ENCODE measurements at places on chromosomes 1 and 21. TPM values are rescaled to one million over a fixed set of nuclear protein-coding genes. Genes with fewer than 3 reads are reported as not detected.
A peak's percentile ranks its signal among the peaks of the same experiment; 100 is the strongest.

The LDLRAD1 gene
- total RNA-seq = not detected

The ITLN2 gene
- 0.82 TPM for total RNA-seq

The RUNX3 gene
- total RNA-seq = 1.8 TPM

The TTLL10 gene
- not detected for total RNA-seq

The DMRTA2 gene
- total RNA-seq = not detected

The TDRD5 gene
- total RNA-seq = not detected

The FCRL5 gene
- 0.32 TPM for total RNA-seq

The SPRR2F gene
- total RNA-seq = 0.37 TPM

The PRSS38 gene
- total RNA-seq = not detected

GRCh38 chr1:178294654-178295053 is 200.8 kb downstream of the RASAL2 start:
- no peak for DNase-seq

DNA sequence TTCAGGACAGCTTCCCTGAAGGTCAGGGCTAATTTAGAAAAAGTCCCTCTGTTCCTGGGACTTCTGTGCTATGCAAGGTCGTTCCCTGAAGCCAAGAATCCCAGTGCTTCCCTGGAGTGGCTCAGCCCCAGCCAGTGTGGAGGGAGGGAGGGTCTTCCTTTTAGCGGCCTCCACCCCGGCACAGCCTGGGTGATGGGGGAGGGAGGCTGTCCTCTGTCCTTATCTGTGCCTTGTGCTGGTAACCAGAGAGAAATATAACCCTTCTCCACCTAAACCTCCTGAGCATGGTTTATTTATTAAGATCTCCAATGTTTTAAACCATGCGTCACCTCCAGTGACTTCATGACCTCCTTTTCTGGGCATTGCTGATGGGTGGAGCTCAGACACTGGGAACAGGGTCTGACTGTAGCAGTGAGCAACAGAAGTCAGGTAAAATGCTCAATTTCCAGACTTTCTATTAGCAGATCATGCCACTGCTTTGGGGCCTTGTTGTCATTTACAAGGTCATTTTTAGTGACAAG is 157.1 kb downstream of the DSCAM start:
- no peak for DNase-seq

- peak; percentile 93 for DNase-seq
Observed at GRCh38 chr1:109263597-109264378, 14.4 kb downstream of the CELSR2 start.

DNA sequence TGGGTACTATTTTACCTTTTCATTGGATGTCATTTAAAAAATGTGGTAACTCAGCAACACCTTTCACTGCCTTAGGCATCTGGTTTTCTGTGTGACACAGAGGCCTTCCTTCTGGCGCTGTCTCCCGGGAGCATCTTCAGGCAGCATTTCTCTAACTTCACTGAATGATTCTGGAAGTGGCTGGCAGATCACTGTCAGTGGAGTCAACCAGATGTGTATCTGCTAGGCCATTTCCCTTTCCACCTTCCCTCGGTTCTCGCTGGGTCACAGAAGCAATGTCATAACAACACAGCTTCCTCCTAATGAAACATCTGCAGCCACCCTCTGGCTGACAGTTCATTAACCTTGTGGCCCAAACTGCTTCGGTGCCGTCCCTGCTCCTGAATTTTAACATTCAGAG is 137.8 kb downstream of the KIF26B start:
- no peak for DNase-seq

DNA sequence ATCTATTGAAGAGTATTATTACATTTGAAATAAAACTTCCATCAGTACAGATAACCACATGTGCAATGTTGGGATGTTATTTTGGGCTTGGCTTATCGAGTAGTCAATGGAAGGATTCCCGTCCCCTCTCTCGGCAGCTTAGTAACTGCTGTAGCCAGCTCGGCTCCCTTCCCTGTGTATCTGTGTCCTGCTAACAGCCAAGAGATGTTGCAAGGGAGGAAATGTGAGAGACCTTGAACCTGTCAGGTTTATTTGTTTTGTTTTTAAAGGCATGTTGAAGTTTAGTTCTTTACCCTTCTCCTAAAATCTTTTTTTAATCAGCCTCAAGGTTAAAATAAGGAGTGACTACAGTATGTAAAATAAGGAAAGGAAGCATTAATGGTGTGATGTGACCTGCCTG is 13.6 kb upstream of the TARS2 start:
- DNase-seq = no peak

- peak; percentile 83 for DNase-seq
Observed at GRCh38 chr1:110312188-110313121, 26.7 kb upstream of the RBM15 start.

DNA sequence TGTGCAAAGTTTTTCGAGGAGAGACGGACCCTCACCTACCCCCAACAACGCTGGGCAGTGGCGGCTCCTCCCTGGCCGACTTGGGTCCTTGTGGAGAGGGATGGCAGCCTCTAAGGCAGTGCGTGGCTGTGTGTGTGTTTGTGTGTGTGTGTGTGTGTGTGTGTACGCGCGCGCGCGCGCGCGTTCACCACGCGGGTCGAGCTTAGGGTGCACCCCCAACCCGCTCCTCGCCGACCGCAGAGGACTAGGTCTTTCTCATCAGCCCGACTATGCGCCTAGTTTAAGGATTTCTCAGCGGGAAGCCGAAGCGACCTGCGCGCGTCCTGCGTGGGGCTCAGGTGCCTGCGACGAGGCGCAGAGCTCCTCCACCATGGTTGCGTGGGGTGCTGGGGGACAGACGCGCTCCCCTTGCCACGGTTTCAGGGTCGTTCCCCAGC is 940 bp downstream of the SOX13 start:
- DNase-seq = no peak

- peak; percentile 43 for DNase-seq
Observed at GRCh38 chr1:154957091-154957657, 1.3 kb upstream of the PBXIP1 start.

- DNase-seq = no peak
Observed at GRCh38 chr1:113552244-113552643, 161.9 kb downstream of the MAGI3 start.

GRCh38 chr1:58802640-58803399 is 19.0 kb upstream of the JUN start:
- no peak for DNase-seq

- DNase-seq = no peak
Observed at GRCh38 chr1:156098784-156099183, 15.7 kb upstream of the LMNA start.

DNA sequence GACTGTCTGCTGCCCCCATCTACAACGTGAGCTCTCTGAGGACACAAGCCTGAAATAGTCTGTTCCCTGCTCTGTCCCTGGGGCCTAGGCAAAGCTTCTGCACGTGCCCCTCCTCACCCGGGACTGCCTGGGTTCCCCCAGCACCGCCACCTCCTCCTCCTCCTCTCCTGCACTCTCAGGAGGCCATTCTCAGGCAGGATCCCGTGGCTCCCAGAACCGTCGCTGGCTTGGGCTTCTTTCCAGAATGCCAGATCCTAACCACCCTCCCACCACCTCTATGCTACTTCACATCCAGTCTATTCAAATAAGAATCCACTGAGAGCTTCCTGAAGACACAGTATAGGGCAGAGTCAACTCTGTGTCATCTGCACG is 11.2 kb downstream of the NPHP4 start:
- DNase-seq = no peak

DNA sequence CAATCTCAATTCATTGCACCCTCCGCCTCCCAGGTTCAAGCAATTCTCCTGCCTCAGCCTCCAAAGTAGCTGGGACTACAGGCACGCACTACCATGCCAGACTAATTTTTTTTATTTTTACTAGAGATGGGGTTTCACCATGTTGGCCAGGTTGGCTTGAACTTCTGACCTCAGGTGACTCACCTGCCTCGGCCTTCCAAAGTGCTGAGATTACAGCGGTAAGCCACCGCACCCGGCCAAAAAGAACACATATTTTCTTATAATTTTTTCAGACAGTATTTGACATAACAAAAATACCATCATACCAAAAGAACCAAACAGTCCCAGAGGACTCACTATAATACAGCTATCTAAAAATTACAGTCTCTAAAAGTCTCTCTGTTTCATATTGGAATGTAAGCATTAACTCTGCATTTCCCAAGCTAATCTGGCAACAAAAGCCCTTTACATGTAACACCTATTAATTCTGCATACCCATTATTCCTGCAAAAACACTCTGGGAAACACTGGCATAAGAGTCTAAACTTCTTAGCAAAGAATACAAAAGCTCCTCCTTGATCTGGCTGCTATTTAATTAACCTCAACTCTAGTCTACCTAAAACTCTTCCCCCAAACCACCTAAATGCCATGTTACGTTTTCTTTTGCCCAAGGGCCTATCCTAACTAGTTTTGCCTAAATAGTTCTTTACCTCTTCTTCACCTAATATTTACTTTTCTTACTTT is 26.9 kb downstream of the WDR26 start:
- DNase-seq = no peak

DNA sequence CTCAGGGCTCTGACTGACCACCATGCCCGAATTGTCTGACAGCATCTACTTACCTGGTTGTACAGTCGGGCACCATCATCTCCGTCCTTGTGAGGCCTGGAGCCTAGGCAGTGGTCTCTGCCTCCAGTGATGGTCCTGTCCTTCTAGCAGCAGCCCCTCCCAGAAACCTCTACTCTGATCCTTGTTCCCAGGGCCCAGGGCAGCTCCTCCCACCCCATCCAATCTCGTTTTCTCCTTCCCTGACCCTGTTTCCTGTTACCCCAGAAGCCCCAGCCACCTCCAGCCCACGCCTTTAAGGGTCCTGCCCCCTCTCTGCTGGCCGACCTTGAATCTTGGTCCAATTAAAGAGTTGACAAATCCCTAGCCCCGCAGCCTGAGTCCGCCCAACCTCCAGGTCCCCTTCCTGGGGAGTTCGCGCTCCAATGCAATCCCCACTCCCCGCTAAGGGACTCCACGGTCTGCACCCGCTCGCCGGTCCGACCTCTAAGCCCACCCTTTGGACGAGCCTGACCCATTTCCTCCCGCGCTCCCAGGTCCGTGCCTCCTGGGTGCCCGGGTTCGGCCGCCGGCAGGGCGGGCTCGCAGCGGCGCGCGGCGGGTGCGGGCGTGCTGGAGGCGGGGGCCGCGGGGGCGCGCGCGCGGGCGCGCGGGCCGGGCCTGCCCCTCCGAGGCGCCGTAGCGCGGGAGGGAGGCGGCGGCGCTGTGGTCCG is at the start of gene B4GALT2:
TSS of gene B4GALT2 (plus strand) at position 660 of the 710 bp plus-strand sequence. CDS start 1,951 bp downstream, outside the sequence.
- DNase-seq = peak; percentile 84

DNA sequence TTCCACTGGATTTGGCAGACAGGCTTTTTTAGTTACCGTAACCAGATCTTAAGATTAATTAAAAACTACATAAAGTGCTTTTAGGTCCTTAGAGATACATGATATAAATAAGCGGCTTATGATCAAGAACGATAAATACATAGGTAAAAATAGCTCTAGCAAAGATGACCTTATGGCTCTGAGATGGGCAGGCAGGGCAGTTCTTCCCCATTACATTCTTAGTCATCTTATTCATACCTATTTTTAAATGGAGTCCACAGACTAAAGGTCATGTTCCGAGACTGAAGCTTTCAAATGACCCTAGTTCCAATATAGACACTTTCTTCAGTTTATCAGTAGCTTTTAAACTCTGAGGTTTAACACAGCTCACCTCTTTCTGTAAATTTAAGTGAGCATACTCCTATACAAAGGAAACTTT is 4.3 kb downstream of the MCL1 start:
- DNase-seq = no peak

DNA sequence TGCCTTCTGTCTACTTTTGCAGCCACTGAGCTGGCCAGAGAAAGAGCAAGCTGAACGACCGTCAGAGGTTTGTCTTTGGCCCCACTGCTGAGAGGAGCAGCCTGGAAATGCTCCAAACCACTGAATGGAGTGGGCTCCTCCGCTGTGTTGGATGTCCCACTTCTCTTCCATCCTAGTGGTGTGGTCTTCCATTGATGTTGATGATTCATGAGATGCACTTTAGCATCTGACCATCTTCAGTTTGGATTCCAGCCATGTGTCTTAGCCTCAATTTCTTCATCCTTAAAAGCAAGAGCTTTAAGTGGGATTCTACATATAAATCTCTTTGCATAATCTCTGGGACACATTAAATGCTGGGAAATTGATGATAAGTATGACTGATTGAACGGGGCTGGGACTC is 276.9 kb downstream of the SIPA1L2 start:
- no peak for DNase-seq

GRCh38 chr1:3712573-3713535 is 39.4 kb upstream of the CCDC27 start:
- peak; percentile 86 for DNase-seq

DNA sequence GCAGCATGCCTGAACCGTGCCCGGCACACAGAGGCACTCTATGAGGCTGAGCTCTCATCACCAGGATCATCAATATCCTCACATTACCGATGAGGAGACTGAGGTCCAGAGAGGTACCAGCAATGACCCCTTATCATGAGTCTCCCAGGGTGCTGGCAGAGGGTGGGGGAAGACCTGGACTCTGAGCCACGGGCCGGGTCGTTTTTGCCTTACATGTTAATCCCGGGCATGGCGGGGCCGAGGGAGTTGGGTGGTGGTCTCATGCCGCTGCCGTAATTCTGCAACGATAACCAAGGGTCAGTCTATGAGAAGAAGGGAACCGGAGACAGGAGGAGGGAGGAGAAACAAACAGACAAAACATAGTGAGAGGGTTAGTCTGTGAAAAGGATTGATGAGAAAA is 43.1 kb downstream of the MRPL37 start:
- no peak for DNase-seq

DNA sequence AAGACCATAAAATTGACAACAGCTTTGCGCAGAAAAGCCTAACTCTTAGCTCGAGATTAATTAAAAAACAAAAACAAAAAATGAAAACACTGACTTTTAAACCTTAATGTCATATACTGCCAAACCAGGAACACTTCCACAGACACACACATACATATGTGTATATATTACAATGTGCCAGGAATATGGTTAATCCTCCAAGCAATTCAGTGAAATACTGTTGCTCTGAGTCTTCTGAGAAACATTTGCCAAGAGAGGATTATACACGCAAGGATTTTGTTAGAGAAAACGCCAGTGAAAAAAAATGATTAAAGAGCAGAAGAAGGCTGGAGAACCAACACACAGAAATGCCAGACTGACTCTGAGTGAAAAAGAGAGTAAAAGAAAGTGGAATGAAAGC is 116.7 kb upstream of the CHRM3 start:
- no peak for DNase-seq

- peak; percentile 76 for DNase-seq
Observed at GRCh38 chr1:9440763-9441194, 98.5 kb upstream of the SLC25A33 start.

DNA sequence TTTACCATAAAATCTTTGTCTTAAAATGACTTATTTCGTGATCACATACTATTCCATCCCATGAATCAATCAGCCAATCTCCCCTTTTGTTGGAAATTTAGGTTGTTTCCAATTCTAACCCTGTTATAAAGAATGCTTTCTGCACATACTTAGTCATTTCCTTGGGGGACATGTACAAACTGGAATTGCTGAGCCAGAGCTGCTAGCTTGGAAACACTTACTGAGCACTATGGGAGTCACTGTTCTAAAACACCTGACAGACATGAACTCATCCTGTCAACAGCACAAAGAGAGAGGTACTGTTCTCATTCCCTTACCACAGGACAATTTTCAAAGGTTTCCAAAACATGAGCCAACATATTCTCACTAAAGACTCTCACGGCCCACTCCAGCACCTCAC is 32.1 kb downstream of the AK2 start:
- no peak for DNase-seq
